ENCODE measurements at places on chromosomes 4 and X.

DNA sequence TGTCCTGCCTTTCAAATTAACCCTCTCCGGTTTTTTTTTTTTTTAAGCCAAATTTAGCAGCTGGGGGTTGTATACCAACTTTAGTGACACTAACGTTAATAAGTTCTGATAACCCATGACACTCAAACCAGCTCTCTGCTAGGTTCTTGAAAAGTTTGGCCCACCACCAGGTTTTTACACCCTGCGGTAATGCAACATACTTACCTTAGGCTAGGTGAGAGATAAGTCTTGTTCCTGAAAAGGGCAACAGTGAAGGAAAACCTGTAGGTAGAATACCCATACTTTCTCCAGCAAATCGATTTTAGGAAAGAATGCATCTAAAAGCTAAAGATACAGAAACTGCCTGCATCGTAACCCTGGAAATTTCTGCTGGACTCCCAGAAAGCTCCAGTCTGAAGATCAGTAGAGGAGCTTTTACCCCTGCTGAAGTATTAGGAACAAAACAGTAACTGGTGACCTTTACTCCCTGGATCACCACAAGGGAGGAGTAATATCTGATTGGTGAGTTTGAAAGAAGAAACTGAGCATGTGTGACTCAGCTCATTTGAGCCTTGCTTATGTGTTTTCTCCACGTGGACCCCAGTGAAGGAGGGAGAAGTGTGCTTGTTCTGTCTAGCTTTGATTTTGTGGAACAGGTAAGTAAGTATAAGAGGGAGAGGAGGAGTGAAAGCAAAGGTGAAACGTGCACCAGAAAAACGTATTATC, 34.4 kb upstream of the COX18 start:
- DNase-seq = no peak

DNA sequence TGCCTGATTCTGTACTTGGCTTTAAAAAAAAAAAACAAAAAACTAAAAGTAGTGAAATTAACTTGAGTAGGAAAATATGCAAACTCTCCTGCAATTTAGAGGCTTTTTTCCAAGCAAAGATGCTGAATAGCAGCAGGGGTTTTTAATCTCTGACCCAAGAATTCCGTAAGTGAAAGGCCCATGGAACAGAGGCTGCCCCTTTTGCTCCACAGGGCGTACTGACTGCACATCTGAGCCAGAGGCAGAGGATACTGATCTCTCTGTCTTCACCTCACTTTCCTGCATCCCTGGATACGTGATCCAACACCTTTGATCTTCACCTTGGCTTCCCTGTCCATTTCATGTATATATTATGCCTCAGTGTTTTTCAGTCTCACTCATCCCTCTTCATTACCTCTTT, 3.9 kb downstream of the FAM149A start:
- no peak for DNase-seq

- no peak for DNase-seq
Measured at GRCh38 chr4:74161666-74162450, 3.9 kb downstream of the MTHFD2L start.

GRCh38 chr4:2217726-2218125, 24.2 kb downstream of the HAUS3 start:
- DNase-seq = no peak

GRCh38 chr4:100098681-100099080, 91.6 kb downstream of the DDIT4L start:
- DNase-seq = no peak

DNA sequence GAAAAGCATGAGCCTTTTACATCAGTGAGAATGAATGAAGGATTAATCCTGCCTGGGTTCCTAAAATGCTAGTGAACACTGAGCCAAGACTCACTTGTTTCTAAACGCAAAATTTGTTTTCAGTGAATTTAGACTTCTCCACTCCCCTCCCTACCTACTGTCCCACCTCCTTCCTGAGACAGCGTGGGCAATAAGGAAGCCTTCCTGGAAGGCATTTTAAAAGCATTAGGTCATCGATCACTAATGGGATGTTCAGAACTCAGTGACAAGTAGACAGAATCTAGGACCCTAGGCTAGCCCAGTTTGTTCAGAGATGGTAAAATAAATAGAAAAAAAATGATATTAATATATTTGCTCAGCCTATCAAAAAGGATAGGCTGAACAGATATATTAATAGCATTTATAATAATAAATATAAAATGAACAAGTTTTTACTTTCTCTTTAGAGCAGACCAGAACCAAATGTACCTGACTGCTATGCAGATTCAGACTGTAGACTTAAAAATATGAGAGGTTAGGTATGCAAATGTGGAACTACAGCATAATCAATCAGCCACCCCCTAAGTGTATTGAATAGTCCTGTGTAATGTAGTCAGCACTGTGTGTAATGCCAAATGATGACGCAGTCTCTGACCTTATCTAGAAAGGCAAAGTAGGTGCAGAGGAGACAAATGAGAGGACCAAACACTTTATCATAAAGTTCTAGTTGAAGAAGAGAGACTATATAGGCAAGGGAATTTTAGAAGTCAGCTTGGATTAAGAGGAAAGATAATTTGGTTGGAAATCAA, 331.1 kb downstream of the GPAT3 start:
- no peak for DNase-seq

DNA sequence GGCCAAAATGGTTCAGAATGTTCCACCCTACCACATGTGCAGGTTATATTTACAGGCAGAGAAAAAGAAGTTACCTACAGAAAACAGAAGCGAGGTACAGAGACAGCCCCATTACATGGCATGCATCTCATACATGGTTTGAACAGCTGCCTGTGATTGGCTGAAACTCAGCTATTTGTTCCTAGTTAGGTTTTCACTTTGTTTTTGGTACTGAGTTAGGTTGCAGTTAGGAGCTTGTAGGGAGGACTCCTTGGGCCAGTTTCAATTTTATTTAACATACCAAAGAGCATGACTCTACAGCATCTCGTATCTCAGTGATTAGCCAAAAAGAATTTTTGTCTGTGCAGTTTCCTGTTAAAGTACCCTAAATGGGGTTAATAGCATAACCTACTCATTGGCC, 392.0 kb downstream of the MAPK10 start:
- no peak for DNase-seq

DNA sequence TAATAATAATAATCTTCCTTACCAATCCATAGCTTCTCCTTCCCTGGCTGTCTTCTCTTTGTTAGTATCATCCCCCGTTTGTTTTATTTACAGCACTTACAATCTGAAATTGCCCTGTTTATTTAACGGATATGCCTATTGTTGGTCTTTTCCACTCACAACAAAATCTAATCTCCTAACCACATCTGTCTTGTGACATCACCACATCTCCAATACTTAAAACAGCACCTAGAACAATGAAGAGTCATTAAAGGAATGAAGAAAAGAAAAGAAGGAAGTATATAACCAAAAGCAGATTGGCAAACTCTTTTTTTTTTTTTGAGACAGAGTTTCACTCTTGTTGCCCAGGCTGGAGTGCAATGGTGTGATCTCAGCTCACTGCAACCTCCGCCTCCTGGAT, 38.7 kb upstream of the JADE1 start:
- DNase-seq = no peak

GRCh38 chrX:147950352-147950751, 30.8 kb upstream of the FMR1NB start:
- no peak for DNase-seq

- DNase-seq = no peak
Measured at GRCh38 chrX:91122151-91122694, 312.4 kb upstream of the PABPC5 start.

- DNase-seq = no peak
Measured at GRCh38 chrX:42505016-42505415, 272.9 kb downstream of the PPP1R2C start.

DNA sequence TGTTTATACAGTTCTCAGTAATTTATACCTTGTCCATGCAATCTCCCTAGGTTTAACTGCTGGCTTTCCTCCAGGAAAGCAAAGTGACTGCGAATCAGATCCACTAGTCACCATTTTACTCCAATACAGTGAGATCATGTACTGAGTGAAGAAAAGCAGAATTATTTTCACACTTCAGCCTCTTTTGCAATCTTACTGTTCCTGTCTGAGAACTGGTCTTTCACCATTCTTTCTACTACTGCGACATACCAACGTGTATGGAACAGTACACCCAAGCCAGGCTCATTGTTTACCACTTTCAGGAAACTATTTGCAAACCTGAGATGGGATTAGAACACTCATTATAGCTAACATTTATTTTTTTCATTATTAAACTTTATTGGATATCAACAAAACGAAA, 8.0 kb upstream of the MSL3 start:
- DNase-seq = no peak

- DNase-seq = no peak
Measured at GRCh38 chrX:52082578-52082977, 13.6 kb upstream of the MAGED4B start.

DNA sequence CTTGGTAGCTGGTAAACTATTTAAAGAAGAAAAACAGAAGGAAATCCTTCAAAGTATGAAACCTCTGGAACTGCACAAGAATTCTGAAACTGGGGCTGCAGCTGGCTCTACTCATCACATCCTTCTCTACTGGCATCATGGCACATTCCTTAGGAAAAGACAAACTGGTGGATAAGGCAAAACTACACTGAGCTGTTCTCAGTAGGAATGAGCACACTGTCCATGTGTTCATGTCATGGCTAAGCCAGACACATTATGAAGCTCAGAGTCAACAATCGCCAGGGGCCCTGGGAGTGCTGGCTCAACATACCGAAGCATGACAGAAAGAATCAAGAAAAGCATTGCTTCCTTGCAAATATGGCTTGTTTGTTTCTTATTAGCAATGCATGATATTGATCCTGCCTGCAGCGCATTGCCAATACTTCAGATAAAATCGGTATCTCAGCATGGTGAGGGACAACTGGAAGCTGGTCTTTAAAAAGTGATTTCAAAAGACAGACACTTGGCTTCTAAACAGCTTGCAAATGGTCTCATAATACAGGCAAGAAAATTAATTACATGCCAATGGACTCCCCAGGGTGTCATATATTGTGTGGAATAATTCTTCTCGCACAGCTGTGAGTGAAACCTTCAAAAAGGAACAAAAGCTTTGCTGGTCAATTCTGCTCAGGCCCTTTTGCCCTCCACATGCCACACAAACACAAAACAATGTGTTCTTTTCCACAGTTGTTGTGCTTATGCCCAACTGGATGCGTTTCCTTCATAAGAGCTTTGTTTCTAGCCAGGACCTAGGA, 300.2 kb upstream of the VCX start:
- no peak for DNase-seq

DNA sequence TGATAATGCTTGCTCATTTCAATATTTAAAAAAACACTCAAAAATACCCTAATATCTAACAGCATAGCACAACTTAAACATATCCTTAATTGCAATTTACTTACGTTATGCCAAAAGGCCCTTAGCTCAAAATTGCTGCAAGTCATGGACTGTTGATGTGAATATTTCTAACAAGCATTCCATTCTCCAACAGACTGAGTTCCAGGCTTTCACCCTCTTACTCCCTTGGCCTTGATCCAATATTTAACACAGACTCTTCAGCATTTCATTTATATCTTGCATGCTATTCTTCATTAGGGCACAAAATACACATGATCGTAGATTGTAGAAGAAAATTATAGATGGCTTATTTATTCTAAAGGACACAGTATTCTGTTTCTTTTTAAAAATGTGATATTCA, 96.5 kb downstream of the RNF150 start:
- DNase-seq = no peak

DNA sequence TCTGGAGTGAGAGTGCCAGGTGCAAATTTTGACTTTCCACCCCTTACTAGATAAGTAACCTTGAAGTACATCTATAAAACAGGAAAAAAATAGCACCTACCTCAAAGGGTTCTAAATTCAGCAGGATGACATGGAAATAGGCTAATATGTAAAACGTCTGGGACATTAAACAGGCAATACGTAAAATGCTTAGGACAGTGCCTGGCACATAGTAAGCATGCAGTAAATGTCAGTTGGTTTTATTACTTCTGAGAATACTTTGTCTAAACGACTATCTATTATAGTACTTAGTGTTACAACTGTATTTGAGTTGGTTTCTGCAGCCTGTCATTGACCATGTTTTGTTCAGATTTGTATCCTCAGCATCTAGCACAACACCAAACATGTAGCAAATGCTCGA, 70.8 kb downstream of the ARX start:
- DNase-seq = no peak

- no peak for DNase-seq
Measured at GRCh38 chr4:47784222-47784621, 53.6 kb downstream of the CORIN start.

DNA sequence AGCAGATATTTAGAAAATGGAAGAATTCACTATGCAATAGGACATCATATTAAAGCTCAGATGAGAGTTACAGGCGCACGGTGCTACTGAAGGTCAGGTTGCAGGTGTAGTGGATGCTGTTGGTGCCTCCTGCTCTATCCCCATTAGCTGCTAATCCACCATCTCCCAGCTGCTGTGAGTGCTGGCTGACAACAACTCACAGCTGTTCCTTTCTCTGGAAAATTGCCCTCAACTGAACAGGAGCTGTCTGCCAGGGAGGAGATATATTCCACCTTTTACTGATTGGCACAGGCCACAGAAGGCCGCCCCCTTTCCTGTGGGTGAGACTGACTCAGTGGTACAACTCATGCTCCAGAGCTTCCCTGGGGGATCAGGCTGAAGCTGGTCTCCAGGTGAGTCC, 48.7 kb downstream of the UCHL1 start:
- no peak for DNase-seq

- no peak for DNase-seq
Measured at GRCh38 chrX:1325515-1326116, 11.0 kb upstream of the IL3RA start.
